Right hindlimb (tissue), 1 donor: ENCODE measurements at places on chromosomes 7 and 10.

DNA sequence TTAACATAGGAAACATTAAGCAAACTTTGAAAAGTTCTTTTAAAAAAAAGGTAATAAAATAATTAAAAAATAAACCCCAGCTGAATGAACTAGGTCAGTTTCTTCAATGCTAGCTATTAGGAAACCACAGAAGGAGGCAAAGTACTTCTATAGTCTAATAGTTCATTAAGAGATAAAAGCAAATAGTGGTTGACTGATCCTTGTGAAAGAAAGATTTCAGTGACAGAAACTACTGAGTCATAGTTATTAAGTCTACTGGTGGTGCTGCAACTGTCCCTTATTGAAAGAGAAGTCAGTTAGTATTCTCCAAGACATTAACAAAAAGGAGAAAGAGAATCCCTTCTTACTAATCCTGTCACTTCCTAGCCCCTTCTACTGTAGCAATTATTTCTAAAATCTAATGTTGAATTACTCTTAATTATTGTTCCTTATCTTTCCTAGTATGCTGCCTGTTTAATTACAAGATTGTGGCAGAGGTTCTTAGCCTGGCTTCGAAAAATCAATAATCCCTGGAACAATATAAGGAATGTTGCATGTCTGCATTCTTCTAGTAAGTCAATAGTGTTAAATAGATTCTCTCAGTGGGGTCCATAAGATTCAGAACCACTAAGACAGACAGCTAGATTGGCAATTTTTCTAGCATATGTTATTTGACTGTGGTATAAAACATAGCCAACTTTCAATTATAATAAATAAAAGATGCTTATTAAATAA is 18.2 kb downstream of the TCTN3 start:
- DNase-seq = no peak

DNA sequence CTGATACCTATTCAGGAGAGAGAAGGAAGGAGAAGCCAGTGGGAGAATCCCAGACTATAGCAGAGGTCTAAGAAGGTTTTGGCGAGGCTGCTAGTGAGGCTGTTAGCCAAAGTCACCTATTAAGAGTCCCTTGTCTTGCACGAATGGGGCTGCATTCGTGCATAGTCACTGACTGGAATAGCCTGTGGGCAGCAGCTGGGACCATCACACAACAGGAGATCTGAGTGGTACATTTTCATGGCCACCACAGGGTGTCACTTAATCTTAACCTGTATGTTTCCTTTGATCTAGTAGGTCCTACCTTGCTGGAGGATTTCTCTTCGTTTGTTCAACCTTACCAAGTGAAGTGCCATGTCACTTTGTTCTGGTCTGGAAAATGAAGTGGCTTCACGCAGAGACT is 319.9 kb downstream of the BMPER start:
- DNase-seq = no peak

DNA sequence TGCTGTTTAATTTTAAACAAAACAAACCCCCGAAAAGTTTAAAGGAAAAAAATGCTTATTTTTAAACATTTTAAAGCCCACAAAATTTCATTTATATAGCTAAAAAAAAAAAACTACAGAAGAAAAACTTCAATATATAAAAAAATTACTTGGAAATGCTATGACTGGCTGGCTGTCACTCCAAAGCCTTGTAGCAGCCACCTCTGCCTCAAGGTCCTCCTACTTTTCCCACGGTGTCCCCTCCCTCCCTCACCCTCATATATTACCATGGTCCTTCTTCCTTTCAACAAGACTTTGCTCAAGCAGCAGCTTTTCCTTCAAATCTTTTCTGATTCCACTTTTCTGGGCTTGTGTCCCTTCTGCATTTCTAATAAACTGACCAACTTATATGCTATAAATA is 122.0 kb downstream of the TPK1 start:
- DNase-seq = no peak

DNA sequence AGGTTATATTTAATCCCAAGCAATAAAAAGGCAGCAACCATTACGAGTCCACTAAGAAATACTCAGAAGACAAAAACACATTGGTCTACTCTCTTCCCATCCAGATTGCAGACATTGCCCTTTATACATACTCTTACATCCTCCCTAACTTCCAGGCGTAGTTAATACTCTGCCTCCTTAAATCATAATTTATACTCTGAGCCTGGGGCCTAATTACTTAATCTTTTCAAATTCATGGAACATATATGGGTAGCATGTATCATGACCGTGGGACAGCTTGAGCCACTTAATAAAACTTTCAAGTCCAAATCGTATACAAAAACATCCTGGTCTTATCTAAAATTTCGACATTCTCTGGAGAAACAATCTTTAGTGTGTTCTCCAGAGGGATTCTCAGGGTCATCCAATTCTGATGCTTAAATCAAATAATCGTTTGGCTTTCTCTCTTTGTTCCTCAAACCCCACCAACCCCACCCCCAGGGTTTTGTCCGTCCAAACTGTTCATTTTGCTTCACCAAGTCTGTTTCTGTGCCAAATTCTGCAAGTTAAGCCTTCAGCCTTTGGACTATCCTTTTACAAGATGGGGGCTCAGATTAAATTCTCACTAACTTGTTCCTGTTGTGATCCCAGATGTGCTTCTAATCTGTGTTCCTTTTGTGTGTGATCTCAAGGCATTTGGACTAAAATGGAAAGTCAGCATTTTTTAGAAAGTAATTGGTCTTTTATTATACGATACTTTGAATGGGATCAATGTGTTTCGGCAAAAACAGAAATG is 86.4 kb downstream of the ADAM12 start:
- no peak for DNase-seq

GRCh38 chr10:86070278-86070677 is 296.3 kb downstream of the GRID1 start:
- no peak for DNase-seq

- DNase-seq = no peak
Observed at GRCh38 chr7:112868609-112869008, 78.4 kb upstream of the TMEM168 start.

DNA sequence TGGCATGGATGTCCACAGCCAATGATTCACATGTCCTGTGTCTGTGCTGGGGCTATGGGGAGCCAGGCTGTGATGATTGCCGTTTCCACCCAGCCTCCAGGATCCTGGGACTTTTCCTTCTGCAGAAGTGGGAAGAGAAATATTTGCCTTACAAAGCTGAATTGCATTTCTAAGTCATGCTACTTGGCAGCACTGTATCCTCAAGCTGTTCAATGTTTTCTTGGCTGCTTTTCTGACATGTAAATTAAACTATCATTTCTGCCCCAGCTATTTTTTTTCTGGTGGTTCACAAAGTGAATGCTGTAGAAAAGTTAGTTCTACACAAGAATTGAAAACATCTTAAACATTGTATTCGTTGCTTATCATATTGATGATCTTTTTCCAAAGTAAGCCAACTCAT is 51.9 kb upstream of the TCERG1L start:
- DNase-seq = no peak

GRCh38 chr7:120743128-120743527 is 114.8 kb downstream of the TSPAN12 start:
- DNase-seq = no peak

- DNase-seq = no peak
Observed at GRCh38 chr7:5552123-5552522, 128.5 kb upstream of the TNRC18 start.

- no peak for DNase-seq
Observed at GRCh38 chr10:62742536-62743061, 61.9 kb upstream of the ADO start.

- no peak for DNase-seq
Observed at GRCh38 chr7:132494474-132494873, 81.8 kb downstream of the PLXNA4 start.

DNA sequence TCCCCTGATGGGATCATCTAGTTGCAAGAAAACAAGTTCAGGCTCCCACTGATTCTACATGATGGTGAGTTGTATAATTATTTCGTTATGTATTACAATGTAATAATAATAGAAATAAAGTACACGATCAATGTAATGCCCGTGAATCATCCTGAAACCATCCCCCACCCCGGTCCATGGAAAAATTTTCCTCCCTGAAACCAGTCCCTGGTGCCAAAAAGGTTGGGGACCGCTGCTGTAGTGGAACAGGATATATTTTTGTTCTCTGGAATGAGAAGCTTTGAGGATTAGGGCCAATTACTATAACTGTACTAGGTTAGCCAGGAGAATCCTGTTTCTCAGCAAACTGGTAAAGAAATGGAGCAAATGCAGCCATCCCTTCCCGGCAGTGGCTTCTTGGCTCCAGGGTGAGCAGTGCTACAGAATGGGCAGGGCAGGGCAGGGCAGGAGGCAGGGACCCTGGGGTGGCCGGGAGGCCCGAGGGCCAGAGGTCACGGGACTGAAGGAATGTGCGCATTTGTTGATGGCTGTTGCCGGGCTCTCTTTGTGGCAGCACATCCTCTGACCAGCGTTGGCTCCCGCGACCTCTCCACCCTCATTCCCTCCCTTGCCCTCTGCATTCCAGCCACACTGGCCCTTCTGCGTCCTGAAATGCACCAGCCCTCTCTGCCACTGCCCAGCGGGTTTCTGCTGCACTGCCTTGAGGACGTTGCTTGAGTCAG is 162.3 kb upstream of the NPS start:
- no peak for DNase-seq

DNA sequence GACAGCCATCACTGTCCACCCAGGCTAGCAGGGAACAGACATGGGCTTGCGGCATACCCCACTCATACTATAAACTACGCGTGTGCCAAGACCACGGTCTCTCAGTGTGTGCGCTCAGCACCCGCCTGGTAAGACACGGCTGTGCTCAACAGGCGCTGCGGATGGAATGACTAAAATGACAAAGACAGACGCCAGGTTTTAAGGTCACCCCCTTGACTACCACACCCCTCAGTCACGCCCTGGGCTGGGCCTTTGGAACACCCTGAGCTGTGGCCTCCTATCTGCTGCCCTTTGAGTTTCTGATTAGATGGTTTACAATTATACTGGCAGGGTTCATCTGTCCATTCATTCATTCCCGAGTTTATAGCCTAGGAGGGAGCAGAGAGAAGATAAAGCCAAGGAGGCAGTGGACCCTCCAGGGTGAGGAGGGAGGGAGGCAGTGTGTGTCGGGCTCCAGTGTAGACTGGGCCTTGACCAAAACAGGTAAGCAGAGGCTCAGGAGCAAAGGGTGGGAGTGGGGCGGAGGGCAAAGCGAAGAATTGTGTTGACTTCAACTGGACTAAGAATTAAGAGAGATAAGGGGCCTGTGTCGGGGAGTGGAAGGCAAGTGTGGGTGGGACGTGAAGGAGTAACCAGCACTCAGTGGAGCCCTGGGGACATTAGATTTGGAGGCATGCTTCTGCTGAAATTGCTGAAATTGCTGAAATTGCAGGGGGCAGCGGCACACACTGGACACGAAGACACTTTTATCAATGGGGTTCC is 35.0 kb downstream of the TNS3 start:
- DNase-seq = no peak

- no peak for DNase-seq
Observed at GRCh38 chr10:60899266-60899665, 44.7 kb downstream of the RHOBTB1 start.

DNA sequence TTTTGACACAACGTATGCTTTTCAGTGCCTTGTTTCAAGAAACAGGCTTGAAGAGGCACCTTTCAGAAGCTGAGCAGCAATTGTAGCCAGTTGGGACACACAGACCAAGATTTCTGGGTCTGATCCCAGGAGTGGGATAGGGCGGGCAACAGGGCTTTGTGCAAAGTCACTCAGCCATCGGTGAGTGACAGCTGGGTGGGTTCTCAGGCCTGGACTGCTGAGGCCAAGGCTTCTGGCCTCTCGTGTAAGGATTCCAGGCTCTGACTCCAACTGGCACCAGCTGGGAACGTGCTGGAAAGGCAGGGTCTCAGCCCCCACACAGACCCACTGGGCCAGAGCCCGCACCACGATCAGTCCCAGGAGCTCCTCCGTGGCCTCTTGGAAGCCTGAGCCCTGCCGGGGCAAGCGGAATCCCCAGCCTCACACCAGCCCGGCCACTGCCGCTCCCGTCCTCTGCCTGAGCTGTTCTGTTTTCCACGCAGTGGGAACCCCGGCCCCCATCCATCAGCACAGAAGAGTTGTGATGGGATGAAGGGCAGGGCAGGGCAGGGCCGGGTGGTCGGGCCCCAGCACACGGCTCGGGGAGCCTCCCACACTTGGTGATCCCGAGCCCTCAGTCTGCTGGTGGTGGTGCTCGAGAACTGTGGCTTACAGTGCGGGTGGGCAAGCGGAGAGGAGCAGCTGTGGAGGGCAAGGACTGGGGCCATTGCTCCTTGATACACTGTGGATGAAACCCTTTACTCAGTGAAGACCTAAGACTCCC is 46.8 kb downstream of the VIPR2 start:
- DNase-seq = no peak

DNA sequence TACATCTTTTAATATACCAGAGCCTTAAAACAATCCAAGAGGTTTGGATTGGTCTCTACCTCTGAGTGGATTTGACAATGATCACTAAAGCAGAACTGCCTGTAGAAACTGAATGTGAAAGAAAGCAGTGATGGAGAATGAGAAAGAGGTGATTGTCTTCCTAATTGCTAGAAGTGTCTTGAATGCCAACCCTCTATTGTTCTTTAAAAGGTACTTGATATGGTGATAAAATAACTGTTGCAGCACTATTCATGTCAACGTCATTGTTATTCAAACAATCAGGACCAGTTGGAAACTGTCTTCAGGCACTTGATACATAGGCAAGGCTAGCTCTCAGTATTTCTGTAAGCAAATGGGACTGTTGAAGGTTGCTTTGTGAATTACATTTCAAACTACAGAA is 47.9 kb upstream of the ITPRID1 start:
- DNase-seq = no peak

DNA sequence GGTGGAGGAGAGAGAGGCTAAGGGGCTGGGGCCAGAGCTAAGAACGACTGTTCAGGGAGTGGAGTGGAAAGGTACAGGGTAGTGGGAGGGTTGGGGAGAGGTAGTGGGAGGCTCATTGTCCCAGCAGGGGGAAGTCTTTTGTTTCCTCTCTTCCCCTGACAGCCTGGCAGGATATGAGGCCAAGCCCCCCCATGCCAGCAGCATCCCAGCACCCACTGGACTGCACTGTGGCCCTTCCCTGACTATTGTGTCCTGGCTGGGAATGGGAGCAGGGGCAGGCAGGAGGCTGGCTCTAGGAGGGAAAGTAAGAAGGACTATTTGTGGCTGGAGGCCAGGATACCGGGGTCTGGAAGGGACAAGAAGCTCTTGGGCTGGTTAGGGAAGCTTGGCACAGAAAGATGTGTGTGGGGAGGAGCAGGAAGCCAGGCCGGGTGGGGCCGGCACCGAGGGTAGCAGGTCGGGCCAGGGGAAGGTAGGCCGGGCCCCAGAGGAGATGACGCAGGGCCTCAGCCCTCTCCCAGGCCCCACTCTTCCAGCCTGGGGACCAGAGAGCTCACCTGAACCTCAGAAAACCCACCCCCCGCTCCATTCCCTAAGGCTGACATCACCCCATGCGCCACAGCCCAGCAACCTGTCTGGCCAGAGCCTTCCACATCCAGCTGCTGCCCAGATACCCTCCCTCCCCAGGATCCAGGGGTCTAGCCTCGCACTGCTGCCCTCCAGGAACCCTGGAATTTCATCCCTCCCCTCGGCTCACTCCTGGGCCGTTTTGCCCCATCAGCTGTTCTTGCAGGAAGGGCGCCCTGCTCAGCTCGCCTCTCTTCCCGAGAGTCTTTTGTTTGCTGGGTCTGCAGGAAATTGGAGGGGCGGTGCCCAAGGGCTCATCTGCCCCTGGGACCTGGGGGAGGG is 8.8 kb upstream of the EPHB4 start:
- peak; percentile 59 for DNase-seq
